GM12891 (cell line): ENCODE measurements at places on chromosomes 6 and 20.

DNA sequence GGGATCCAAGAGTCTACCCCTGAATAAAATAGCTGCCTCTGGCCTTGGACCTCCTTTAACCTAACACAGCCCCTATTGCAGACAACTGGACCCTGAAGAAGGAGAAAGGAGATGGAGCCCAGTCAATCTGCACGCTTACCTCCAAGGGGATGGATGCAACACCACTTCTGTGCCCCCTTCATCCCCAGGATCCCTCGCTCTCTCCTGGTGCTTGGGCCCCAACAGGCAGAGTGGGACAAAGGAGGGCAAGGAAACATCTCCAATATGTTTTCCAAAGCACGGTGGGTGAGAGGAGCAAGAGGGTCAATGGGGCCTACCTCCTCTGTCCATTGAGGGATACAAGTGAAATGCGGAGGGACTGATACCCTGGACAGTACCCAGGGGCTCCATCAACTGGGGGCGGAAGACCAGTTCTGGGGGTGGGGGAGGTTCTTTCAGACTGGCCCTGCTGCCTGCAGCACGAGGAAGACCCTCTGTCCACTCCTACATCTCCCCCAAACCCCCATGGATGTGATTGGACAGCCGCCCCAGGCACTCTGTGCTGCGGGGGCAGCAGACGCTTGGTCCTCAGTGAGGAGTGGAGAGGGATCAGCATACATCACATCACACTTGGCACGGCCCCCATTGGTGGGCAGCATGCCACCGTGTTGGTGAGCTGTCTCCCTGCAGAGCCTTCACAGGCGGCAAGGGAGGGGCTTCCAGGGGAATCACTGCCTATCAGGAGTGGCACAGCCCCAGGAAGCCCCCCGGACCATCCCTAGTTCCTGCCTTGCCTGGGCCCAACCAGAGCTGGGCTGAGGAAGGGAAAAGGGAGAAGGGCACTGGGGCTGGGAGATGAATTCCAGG is 70.6 kb downstream of the MRPL14 start:
- DNase-seq: no peak

DNA sequence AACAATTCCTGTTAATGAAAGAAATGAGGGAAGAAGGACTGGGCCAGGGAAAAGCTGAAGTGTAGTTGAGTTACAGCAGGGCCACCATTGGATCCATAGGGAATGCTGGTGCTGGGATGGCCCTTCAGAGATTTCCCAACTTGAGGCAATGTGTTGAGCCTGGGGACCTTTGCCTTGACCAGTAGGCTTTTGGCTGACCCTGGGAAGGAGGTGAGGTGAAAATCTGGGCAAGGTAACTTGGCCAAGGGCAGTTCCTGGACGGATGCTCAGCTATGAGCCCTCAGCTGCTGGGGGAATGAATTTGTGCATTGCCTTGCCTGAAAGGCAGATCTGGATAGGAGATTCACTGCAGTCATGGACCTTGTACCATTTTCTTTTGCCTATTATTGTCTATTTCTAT is 20.4 kb downstream of the UTRN start:
- no peak for DNase-seq

DNA sequence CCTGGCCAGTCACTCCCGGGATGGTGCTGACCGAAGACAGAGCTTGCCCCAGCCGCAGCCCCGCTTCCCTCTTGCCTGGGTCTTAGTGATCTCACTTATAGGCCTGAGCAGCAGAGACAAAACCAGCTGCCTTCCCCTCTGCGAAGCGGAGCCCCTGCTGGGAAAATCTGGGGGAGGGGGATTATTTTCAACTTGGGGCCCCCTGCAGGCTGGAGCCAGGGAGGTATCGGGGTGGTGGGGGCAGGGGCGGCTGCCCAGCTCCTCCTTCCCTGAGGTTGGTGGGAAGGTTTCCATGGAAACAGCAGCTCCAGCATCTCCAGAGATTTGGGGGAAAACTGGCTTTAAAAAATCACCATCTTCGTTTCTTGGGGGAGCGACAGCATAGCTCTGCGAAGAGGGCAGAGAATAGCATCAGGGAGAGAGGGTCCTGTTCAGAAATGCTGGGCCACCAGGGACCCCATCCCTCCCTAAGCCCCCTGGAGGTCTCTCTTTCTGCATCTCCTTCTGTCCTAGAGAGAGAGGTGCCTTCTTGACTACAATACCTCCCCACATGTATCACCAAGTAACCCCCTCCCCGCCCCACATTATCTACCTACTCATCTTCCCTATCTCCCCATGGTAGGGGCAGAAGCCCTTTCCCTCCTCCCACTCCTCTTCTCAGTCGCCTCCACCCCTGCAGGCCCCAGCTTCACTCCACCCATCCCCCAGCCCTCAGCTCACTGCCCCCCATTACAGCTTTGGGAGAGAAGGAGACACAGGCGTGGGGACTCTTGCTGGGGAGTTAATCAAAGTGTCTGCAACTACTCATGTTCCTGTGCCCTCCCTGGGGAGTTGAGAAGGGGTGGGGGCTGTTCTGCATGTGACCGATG is 88.4 kb upstream of the CCDC167 start:
- no peak for DNase-seq

- no peak for DNase-seq
Observed at GRCh38 chr20:922781-923180, 6.6 kb upstream of the ANGPT4 start.

- DNase-seq: no peak
Observed at GRCh38 chr20:30506100-30506499, 751.4 kb upstream of the DEFB115 start.

DNA sequence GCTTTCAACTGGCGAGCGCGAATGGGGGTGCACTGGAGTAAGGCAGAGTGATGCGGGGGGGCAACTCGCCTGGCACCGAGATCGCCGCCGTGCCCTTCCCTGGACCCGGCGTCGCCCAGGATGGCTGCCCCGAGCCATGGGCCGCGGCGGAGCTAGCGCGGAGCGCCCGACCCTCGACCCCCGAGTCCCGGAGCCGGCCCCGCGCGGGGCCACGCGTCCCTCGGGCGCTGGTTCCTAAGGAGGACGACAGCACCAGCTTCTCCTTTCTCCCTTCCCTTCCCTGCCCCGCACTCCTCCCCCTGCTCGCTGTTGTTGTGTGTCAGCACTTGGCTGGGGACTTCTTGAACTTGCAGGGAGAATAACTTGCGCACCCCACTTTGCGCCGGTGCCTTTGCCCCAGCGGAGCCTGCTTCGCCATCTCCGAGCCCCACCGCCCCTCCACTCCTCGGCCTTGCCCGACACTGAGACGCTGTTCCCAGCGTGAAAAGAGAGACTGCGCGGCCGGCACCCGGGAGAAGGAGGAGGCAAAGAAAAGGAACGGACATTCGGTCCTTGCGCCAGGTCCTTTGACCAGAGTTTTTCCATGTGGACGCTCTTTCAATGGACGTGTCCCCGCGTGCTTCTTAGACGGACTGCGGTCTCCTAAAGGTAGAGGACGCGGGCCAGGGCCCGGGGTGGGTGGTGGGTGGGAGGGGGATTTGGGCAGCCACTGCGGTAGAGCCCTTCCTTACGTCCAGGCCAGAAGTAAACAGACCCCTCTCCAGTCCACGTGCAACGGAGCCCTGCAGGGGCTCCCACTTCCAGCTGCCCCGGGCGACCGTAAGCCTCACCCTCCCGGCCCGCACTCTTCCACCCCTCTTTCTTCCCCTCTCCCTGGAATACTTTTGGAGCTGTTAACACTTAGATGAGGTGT is 998 bp downstream of the BMP2 start:
- DNase-seq: no peak

DNA sequence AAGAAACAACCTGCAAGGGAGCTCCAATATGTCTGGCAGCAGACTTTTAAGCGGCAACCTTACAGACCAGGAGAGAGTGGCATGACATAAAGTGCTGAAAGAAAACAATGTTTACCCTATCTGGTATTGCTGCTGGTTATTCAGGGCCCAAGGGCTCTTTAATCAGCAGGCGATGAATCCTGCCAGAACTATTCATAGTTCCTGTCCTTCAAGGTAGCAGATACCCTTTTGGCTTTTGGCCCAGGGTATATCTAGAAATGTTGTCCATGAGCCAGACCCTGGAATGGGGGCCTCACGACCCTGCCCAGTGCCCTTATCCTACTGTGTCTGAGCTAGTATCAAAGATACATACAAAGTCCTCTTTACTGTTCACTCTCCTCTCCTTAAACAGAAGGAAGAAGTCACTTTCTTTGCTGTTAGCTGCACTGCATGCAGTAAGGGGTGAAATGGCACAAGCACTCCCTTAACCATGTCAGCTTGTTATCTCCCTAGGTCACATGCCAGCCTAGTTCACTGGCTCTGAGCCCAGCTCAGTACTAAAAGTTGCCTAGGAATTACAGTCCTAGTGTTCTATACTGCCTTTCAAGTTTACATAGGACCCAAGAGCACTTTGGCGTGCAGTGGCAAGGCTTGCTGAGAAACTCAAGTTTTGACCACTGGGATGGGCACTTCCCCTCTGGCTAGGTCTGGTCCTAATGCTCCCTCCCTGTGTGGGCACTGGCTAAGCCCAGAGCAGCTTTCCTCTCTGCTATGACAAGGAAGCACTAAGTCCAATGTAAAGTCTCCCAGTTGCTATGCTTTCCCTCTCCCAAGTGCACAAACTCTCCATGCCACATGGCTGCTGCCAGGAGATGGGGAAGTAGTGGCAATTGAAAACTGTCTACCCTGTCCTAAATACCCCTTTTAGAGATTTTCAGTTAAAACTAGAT is 122.0 kb downstream of the HTR1B start:
- no peak for DNase-seq

GRCh38 chr6:90186026-90186425 is 110.6 kb downstream of the BACH2 start:
- no peak for DNase-seq

GRCh38 chr20:38962928-38963401 is 821 bp downstream of the DHX35 start:
- no peak for DNase-seq
